ENCODE measurements at places on chromosomes 3 and 15. TPM values are rescaled to one million over a fixed set of nuclear protein-coding genes. Genes with fewer than 3 reads are reported as not detected.

- no peak for DNase-seq
Measured at GRCh38 chr3:64992530-64993285, 304.9 kb upstream of the ADAMTS9 start.

- DNase-seq, result no peak
Measured at GRCh38 chr15:77186594-77187011, 115.7 kb upstream of the TSPAN3 start.

- no peak for DNase-seq
Measured at GRCh38 chr15:73295630-73296286, 73.0 kb downstream of the HCN4 start.

DNA sequence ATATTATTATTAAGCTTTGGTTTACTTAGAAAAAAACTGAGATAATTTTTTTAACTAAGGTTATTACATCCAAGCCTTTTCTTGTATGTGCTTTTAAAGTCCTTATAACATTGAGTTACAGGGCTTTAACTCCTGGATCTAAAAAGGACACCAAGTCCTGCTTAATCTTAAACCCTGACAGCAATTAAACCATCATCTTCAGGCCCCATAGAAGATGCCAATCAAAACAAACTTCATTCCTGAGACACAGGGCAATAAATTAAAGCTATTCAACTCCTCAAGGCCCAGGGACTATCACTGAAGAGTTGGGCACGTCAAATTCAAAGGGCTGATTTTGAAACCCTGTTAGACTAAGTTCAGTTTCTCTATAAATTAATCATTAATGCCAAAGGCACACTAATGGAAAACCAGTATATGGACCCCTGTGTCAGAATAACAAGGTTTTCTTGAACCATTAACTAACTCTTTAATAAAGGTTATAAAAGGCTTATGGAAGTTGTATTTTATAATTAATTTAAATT, 1152.6 kb downstream of the NSUN3 start:
- no peak for DNase-seq

DNA sequence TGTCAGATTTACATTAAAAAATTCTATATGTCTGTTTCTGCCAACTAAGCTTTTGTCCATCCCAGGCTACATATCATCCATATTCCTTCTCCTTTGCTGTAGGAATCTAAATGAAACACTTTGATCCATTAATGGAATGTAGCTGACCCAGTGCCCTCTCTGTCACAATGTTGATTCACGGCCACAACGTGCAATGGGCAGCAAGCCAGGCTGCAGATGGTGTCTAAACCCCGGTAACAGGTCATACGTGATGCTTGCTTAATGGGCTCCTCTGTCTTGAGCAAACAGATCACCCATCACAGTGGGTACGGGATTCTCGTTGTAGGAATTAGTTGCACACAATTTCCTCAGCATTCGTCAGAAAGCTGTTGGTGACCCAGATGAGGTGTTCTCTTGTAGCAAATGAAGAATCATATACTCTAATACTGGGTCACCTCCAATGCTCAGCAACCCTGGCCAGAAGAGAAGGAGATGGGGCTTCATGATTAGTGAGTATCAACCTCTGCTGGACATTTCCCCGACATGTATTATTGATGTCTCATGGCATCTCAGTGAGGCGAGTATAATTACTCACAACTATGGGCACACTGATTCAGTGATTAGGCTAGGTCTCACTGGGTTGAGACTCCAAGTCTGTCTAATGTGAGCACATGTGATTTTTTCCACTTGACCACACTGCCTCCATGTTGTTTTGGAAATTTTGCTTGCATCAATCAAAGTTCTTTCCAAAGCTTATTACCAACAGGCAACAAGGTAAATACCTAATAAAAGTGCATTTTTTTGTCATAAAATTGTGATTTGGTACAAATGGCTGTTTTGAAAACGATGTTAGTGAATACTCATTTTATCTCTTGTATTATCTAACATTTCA, 12.9 kb upstream of the DCBLD2 start:
- no peak for DNase-seq

- no peak for DNase-seq
Measured at GRCh38 chr15:29849218-29849617, 26.9 kb upstream of the TJP1 start.

The CFAP92 gene
- 0.29 TPM for total RNA-seq

The GOLGA8S gene
- total RNA-seq, result 0.44 TPM

The TOPBP1 gene
- 12.4 TPM for total RNA-seq

The SAXO2 gene
- total RNA-seq, result 3.1 TPM

DNA sequence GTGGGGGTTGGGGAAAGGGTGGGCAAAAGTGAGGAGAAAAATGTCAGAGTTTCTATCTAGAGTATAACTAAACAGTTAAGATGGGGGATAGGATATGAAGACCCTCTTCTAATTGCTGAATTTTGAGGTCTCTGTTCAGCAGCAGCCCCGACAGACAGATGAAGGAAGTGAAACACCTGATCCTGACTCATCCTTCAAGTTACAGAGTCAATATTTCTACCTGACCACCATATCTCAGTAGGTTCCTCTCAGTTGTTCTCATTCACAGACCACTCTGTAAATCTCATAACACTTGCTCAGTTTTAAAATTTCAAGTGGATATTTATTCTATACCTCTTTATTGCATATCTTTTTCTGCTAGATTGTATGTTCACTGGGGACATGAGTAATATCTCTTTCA, 69.5 kb downstream of the CCDC54 start:
- no peak for DNase-seq

The GRAMD1C gene
- total RNA-seq, result 2.1 TPM

- no peak for DNase-seq
Measured at GRCh38 chr3:8982509-8982908, 19.2 kb upstream of the RAD18 start.

The IP6K1 gene
- total RNA-seq, result 22.4 TPM

DNA sequence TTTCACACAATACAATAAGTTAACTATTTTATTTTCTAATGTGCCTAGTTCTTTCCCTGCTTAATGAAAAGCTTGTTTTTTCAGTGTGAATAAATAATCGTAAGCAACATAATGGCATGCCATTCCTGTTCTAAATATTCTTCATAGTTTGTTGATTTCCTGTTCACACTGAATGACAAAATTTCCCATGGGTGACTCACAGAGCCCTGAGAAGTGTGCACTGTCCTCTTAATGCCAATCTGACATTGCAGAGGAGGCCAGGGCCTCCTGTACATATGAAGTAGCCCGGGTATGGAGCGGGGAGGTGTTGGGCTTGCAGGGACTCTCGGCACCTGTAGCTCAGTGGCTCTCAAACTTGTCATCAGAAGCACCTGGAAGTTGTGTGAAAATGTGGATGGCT, 24.3 kb downstream of the CCR3 start:
- DNase-seq, result no peak

The DUOXA2 gene
- total RNA-seq, result not detected

DNA sequence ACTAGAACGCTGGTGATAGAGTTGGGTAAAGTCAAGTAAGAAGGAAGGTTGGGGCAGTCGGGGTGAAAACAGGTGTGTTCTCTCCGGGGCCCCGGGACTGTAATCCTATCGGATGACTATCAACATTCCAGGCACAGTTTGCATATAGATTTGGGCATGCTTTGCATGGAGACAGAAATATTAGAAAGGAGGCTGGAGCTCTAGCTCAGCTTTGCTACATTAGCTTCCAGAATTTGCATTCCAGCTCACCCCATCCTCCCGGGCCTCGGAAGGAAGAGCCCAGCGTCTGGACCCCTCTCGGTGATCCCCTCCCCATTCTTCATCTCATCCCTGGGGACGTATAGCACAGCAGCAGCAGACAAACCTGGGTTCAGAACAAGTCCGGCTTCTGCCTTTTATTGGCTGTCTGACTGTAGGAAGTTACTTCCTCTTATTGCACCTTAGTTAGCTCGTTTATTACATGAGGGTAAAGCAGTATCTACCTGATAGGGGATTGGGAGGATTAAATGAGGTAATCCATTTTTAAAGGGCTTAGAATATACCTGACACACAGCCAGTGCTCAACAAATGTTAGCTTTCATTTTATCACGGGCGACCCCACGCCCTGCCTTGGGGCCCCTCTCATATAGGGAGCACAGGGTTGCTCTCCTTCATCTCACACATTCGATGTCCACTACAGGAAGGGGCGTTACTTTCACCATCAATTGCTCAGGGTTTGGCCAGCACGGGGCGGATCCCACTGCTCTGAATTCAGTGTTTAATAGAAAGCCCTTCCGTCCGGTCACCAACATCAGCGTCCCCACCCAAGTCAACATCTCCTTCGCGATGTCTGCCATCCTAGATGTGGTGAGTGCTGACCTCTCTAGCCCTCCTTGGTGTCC, 3.2 kb downstream of the HTR3E start:
- no peak for DNase-seq
